ENCODE measurements at places on chromosomes 7 and 10.
A peak's percentile ranks its signal among the peaks of the same experiment; 100 is the strongest.

GRCh38 chr7:1941464-1942242 lies 271.6 kb downstream of the ELFN1 start:
- DNase-seq, result no peak

DNA sequence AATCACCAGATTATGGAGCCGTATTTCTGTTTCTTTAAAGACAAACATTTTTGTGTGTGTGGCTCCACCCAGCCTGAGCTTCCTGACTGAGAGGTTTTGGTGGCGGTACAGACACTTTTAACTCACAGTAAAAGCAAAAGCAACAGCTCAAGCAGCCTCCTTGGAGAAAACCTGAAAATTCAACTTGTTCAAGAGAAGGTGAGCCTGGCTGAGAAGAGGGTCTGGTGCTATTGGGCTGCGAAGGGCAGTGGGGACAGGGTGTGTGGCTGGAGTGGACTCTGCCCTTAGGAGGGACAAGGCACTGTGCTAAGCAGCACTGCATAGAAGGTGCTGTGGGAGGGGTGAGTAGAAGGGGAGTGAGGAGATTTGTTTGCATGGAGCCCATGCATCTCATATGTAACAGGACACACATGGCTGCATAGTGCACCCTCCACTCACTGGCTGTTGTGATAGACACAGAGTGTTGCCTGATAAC lies at the start of gene GIMAP7:
GIMAP7 (plus strand) TSS at position 125 of the 475 bp plus-strand sequence. CDS start 5,103 bp downstream, outside the sequence.
- DNase-seq, result no peak

DNA sequence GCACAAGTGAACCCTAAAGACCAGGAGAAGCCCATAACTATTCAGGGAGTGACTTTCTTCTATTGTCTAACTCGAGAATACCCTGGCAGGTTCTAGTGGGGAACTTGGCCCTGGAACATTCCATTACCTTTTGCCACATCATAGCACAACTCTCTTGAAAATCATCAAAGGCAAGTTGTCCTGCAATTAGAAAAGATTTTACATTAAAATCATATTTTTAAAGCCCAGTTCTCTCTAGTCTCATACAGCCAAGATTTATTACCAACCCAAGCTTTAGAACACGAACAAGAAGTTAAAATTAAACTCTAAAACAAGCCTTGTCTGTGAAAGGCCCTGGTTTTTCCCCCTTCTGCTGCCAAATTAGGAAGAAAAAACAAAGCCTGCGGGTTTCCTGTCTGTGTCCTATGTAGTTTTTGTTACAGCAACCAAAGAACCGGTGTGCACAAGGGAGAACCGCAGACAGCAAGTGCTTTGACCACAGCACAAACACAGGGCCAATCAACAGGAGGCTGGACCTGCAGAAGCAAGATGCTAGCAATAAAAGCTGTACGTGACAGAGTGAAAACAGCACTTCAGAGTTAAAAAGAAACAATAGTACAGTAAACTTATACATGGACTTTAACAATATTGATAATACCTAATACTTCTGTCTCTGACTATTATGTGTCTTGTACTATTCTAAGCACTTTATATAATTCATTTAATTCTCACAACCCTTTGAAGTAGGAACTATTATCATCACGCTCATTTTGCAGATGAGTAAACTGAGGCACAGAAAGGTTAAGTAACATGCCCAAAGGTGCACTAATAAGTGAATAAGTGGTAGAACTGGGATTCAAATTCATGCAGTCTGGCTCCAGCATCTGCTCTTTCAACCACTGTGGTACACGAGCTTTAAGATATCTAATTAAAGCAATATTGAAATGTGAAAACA lies 65.8 kb downstream of the STK17A start:
- DNase-seq, result no peak

- no peak for DNase-seq
These were observed 63.0 kb upstream of the HPS1 start for GRCh38 chr10:98509745-98510144.

DNA sequence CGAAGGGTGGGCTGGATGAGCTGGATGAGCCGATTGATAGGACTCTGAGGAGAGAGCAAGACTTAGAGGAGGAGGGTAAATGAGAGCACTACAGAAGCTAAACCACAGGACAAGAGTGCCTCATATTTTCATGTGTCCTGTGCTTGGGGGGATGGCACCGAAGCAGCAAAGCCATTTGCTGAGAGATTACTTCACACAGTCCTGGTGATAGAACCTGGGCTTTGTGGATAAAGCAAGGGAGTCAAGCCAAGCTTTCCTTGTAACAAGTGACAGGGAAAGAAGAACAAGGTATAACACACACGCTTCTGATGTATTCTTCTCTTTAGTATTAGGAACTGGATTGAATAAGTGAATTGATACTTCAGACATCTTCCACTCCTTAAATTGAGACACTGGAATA lies 253.7 kb downstream of the ANKRD7 start:
- no peak for DNase-seq

- DNase-seq, result no peak
These were observed 103.5 kb downstream of the LHFPL3 start for GRCh38 chr7:104431930-104432329.

- peak; percentile 31 for DNase-seq
These were observed 688.4 kb downstream of the REEP3 start for GRCh38 chr10:64209561-64209960.

DNA sequence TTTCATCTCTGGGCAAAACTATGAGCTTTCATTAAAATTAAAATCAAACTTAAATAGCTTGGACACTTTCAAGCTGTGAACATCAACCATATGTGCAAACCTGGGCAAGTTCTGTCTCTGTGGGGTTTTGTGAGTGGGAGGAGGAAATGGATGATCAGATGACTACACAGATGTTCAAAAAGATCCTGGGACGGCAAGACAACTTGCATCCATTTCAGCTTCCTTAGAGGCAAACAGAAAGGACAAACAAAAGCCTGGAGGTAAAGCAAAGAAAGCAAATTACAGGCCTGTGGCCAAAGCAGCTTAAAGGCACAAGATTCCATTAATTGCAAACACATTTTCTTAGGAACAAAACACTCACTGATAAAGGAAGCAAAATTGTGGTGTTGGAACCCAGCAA lies 222.2 kb downstream of the NEBL start:
- no peak for DNase-seq

DNA sequence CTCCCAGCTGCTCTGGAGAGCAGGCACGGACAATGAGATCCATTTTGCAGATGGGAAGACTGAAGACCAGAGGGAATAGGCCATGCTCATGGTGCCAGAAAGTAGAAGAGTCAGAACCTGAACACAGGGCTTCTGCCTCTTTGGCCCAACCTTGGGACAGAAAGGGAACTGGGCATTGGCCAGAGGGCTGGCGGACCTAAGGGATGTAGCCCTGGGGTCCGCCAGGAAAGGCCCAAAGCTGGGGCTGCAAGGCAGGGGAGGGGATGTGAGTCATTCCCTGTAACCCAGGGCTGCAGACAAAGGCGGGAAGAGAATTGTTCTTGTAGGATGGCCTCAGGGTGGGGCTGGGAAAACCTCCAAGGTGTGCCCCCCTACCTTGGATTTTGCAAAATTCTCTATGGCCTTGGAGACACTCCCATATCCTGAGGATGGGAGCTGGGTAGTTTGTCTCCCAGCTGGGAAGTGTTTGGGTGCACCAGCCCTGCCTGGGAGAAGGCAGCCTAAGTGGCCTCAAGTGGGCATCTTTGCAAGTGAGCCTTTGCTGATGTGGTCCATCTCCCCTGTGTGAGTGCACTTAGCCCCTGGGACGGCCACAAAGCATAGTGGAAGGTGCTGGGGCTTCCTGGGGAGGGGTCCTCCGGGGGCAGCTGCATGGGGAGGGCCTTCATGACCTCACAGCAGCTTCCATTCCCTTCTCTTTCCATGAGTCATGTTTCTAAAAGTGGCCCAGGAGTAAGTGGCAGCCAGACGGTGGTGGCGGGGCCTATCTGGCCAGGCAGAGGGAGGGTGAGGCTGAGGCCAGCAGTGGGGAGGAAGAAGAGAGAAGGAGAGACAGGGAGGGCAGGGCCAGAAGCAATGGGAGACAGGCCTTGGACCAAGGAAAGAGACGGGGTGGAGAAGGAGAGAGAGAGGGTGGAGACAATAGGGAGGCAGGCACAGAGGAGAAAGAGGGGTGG lies 9.2 kb downstream of the AQP1 start:
- peak; percentile 70 for DNase-seq

- DNase-seq, result no peak
These were observed 47.1 kb upstream of the HYAL4 start for GRCh38 chr7:123797673-123798531.

GRCh38 chr10:17134737-17135260 lies 5.2 kb upstream of the CUBN start:
- no peak for DNase-seq

GRCh38 chr7:134364619-134365037 lies 47.9 kb upstream of the SLC35B4 start:
- DNase-seq, result no peak

DNA sequence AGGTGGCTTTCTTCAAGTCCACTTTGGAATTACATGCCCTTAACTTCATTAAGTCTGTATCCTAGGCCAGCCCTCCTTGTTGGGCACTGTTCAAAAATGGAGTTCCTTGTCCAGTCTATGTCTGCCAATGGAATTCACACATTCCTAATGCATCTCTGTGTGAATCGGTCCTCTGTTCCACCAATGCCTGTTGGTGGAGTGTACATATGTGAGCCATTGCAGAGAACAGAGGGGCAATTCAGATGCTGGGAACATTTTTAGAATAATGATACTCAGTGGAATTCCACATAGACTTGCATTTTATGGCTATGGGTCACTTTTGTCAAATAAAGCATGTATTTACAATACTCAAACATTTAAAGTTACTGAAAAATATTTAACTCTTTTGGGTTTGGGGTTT lies 108.3 kb downstream of the COL28A1 start:
- DNase-seq, result peak; percentile 35

GRCh38 chr10:64798297-64798696 lies 1277.1 kb downstream of the REEP3 start:
- no peak for DNase-seq

DNA sequence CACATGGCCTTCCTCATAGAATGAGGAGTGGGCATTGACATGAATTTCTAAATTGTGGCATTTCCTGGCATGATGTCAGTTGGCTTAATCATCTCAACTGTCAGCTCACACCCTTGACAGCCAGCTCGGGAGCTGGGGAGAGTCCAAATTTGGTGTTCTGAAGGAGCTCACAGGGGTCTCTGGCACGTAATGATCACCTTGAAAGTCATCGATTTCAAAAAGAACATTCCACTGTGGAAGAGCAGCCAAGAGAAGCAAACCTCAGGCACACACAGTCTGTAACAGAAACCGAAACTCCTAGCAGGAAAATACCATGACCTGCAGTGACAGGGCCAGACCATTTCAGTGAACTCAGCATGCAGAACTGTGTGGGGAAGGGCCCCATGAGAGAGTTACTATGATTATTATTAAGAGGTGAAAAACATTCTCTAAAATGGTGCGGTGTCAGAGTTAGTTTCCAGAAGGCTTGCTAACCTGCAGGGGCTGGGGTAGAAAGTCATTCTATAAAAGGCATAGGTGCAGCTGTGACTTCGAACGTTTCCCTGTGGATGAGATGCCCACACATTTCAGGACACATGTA lies 26.4 kb upstream of the KLF6 start:
- peak; percentile 46 for DNase-seq

GRCh38 chr10:104307576-104308438 lies 30.5 kb downstream of the ITPRIP start:
- no peak for DNase-seq

GRCh38 chr7:45223728-45224630 lies 66.4 kb downstream of the RAMP3 start:
- DNase-seq, result no peak

- no peak for DNase-seq
These were observed 128.7 kb downstream of the C10orf105 start for GRCh38 chr10:71590781-71591350.

DNA sequence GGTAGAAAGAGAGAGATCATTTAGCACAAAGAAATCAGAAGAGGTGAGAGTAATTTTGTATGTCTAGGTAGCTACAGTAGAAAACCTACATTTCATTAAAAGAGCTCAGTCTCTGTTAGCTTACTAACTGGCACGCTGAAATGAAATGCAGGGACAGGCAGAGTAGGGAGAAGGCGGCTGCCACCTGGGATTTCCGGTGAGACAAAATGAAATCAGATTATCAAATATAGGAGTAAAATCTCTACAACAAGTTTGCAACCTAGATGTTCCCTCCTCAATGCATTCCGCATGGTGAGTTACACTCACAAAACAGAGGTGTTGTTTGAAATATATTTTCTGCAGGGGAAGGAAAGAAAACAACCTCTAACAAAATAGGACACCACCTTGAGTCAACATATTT lies 55.9 kb downstream of the VOPP1 start:
- DNase-seq, result no peak

GRCh38 chr10:9800571-9800970 lies 1217.1 kb upstream of the CELF2 start:
- DNase-seq, result no peak

DNA sequence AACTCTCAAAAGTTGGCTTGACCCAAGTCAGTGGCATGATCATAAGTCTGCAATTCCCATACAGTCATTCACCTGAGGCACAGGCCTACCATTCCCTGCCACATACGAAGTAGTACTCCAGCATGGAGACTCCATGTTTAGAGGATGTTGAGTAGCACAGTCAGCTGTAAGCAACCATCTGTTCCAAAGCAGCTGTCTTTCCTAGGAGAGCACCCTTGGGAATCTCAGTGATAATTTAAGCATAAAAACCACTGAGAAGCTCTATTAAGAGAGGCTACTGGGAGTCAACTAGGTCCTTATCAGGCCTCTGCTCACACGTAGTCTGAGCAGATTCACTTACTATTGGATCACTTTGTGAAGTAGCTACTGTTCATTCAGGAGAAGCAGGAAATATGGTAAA lies 61.6 kb upstream of the UNC5B start:
- DNase-seq, result no peak

GRCh38 chr10:85767891-85768290 lies 598.7 kb downstream of the GRID1 start:
- no peak for DNase-seq

DNA sequence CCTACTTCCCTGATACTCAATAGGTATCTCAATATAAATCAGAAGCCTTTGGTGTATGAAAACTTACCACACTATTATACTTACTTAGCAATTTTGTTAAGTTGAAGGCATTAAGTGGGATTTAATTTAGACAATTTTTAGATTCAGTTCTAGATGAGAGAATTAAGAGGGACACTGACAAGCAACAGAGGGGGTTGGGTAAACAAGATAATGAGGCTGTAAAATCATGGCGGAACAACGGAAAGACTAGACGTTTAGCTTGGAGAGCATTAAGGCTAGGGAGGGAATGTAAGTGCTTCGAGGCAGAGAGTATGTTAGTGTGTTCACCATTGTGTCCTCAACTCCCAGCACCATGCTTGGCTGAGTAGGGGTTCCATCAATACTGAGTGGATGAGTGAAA lies 71.3 kb downstream of the DENND11 start:
- no peak for DNase-seq

- DNase-seq, result no peak
These were observed 7.3 kb upstream of the LIPA start for GRCh38 chr10:89258881-89259280.

DNA sequence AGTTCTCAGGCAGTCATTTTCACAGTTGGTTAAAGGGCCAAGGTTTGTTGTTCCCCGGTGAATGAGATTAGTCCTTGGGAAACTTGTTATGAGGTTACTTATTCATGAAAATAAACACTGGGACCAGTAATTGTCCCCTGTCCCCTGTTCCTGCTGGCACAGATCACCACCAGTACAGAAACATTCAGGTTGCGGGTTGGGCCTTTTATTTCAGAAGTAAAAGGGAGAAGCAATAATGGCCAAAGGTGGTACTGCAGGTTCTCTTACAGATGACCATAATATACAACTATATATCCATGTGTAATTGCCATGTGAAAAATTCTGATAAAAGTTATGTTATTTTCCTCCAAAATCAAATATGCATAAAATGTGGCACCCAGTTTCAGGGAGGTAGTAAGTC lies 442.0 kb downstream of the SORCS1 start:
- no peak for DNase-seq
